T-helper 17 cell (primary cell): ENCODE measurements at places on chromosomes 7 and 10. TPM values are rescaled to one million over a fixed set of nuclear protein-coding genes. Genes with fewer than 3 reads are reported as not detected.
A peak's percentile ranks its signal among the peaks of the same experiment; 100 is the strongest.

The IFIT2 gene
- total RNA-seq: 19.5 TPM

The RBP4 gene
- total RNA-seq: not detected

The HKDC1 gene
- 1.7 TPM for total RNA-seq

The ACHE gene
- 0.25 TPM for total RNA-seq

The PNLIPRP3 gene
- total RNA-seq: not detected

The CEP55 gene
- 0.63 TPM for total RNA-seq

The RADIL gene
- 0.55 TPM for total RNA-seq

- H3K36me3 ChIP-seq: peaks cover 2% of the 10 kb centered on the region
- no peak overlapping the region for H3K27ac ChIP-seq
- H3K4me1 ChIP-seq: peaks cover 10% of the 10 kb centered on the region
- DNase-seq: no peak
- no peaks in the 10 kb centered on the region for H3K27me3 ChIP-seq
These were observed 284.6 kb downstream of the RPS24 start for GRCh38 chr10:78318305-78318704.

DNA sequence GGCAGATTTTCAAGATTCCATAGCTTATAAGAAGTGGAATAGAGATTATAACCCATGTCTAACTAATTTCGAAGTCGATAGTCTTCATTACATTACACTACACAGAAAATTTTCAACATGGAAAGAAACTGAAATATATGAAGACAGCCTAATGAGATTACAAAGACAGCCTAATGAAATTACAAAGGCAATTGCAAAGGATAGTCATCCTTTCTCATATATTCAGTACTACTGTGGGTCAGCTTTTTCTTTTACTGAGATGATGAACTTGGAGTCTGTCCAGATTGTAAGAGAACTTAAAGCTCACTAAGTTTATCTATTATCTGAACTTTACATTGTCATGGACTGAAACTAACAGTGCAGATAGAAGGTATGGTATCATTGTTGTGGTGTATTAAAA lies 304.4 kb upstream of the MBL2 start:
- DNase-seq: no peak
- H3K4me1 ChIP-seq: no peaks in the 10 kb centered on the region
- H3K27ac ChIP-seq: no peak overlapping the region
- H3K4me3 ChIP-seq: no peak overlapping the region
- H3K36me3 ChIP-seq: no peaks in the 10 kb centered on the region

DNA sequence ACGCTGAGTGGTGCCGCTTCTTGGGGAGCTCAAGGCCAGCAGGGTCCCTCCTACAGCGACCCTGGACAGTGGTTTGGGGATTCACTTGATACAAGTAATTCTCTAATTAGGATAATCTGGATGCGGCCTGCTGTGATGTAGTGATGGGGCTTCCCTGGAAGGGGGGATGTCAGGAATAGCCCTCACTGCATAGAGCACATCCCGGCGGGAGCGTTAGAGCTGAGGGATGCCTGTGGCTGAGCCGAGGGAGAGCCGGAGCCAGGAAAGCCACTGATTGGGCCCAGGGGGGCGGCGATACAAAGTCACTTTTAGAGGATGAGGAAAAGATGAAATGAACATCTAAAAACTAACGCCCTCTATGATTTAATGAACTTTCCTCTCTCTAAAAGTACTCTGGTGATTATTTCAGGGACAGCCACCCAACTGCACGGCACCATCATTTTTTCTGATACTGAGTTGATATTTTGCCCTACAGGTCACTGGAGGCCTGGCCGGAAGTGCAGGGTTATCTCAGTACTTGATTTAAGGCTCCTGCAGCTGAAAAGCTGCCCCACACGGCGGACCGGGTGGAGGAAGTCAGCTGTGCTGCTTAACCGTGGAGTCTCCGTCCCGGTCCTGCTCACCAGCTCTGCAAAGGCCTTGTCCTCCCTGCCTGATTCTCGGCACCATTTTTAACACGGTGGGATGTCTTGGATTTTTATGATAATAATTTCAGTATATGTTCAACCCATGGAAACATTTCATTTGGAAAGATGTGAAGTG lies 518.8 kb downstream of the DNAJB6 start:
- H3K4me3 ChIP-seq: no peak overlapping the region
- H3K27me3 ChIP-seq: peaks cover 14% of the 10 kb centered on the region
- no peak overlapping the region for H3K27ac ChIP-seq
- H3K36me3 ChIP-seq: no peaks in the 10 kb centered on the region

DNA sequence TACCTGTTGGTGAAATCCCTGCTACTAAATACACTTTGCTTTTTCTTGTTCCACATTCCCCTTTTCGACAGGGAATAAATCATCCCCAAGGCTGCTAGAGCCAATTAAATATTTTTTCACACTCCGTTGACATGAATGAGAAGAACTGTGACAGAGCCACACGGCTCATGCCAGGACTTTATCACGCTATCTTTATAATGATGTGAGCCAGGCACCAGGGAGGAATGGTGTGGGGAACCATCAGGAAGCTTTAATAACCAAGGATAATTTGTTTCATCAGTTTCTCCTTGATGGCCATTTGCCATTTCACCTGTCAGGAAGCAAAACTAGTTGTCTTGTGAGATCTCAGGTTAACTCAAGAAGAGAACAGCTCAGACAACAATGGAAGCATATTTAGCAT lies 193.0 kb upstream of the C7orf33 start:
- no peak overlapping the region for H3K4me3 ChIP-seq
- H3K4me1 ChIP-seq: peaks cover 5% of the 10 kb centered on the region
- H3K36me3 ChIP-seq: no peaks in the 10 kb centered on the region

DNA sequence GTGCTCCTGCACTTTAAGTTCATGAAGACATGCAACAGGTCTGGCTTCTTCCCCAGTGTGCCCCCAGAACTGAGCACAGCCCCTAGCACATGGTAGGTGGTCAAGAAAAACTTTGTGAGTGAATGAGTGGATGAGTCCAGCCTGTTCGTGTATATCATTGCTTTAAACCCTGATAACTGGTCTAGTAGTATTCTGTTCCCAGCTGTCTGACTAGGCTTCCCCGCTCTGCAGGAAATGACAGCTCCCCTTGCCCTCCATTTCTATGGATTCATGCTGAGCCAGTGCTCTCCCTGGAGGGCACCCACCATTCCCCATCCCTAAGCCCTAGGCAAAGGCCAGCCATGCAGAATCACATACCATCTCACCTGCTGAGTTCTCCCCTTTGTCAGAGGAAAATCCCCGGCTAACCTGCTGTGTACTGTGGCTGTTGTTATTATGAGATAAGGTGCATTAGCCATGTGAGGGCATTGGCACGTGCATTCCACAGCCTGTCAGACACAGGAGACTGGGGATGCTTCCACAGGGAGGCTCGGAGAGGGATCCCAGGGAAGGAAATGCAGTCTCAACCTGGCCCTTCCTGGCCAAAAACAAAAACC lies 698.9 kb downstream of the GRID1 start:
- peak overlapping the region; percentile 3 for H3K27ac ChIP-seq
- no peak for DNase-seq
- peaks cover 4% of the 10 kb centered on the region for H3K36me3 ChIP-seq
- H3K4me1 ChIP-seq: peaks cover 2% of the 10 kb centered on the region

- no peak for DNase-seq
- H3K27ac ChIP-seq: no peak overlapping the region
- H3K4me3 ChIP-seq: no peak overlapping the region
- H3K4me1 ChIP-seq: peaks cover 13% of the 10 kb centered on the region
- peaks cover 17% of the 10 kb centered on the region for H3K27me3 ChIP-seq
These were observed 64.5 kb upstream of the ZMIZ1 start for GRCh38 chr10:79004311-79004710.

- H3K36me3 ChIP-seq: no peaks in the 10 kb centered on the region
- H3K27ac ChIP-seq: peak overlapping the region; percentile 57
- DNase-seq: no peak
- peaks cover 20% of the 10 kb centered on the region for H3K4me1 ChIP-seq
- no peaks in the 10 kb centered on the region for H3K27me3 ChIP-seq
These were observed 70.3 kb upstream of the MXI1 start for GRCh38 chr10:110137142-110137545.

DNA sequence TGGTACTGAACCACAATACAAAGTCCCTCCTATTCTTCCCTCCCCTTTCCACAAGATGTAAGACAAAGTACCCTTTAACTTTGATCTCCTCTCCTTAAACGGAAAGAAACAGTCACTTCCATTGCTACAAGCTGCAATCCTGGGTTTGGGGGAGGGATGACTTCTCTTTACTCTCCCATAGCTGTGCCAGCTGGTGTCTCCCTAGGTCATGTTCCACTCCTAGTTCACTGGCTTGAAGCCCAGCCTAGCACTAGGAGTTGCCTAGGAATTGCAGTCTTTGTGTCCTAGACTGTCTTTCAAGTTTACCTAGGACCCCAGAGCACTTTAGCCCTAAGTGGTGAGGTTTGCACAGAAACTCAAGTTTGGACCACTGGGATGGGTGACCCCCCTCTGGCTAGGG lies 311.1 kb downstream of the HPSE2 start:
- no peak for DNase-seq
- H3K27me3 ChIP-seq: no peaks in the 10 kb centered on the region
- no peaks in the 10 kb centered on the region for H3K4me1 ChIP-seq
- no peak overlapping the region for H3K4me3 ChIP-seq
- no peaks in the 10 kb centered on the region for H3K36me3 ChIP-seq

DNA sequence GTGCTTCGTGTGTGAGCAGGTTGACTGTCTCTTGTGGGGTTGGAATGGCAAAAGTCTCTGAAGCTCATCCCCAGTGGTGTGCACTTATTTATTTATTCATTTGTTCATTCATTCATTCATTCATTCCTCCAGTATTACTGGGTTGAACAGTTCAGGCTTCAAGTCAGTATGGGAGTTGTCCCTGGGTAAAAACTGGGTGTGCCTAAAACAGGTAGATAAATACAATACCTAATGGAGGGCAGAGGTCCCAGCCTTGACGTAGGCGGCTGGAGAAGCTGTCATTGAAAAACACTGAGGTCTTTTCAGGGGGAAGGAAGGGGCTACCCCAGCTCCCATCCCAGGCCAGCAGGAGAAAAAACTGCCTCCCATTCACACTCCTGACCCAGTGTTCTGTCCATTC lies 11.0 kb downstream of the CASP7 start:
- H3K27ac ChIP-seq: no peak overlapping the region
- H3K4me3 ChIP-seq: no peak overlapping the region
- H3K27me3 ChIP-seq: no peaks in the 10 kb centered on the region
- no peak for DNase-seq
- H3K4me1 ChIP-seq: peaks cover 15% of the 10 kb centered on the region

- no peaks in the 10 kb centered on the region for H3K36me3 ChIP-seq
- H3K27me3 ChIP-seq: peaks cover 10% of the 10 kb centered on the region
- no peaks in the 10 kb centered on the region for H3K4me1 ChIP-seq
- H3K27ac ChIP-seq: no peak overlapping the region
These were observed 13.2 kb upstream of the NPS start for GRCh38 chr10:127535802-127536515.

DNA sequence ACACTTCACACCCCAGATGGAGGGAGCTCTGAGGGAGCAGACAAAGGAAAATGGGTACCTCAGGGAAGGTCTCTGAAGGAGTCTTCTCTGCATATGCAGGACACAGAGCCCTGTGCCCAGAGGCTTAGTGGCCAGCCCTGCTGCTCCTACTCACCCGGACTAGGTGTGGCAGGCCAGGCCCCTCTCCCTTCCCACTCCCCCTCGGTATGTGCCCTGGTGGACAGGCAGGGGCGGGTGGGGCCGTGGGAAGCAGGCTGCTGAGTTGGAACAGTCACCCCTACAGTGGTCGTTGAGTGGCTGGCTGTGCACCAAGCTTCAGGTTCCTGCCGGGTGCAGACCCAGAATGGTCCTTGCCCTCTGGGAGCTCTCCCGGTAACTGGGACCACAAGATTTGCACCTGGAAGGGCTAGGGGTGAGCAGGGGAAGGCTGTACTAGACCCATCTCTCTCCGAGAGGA lies 68.6 kb downstream of the ZMIZ1 start:
- DNase-seq: no peak
- no peaks in the 10 kb centered on the region for H3K27me3 ChIP-seq
- H3K4me3 ChIP-seq: peak overlapping the region; percentile 76
- peaks cover 15% of the 10 kb centered on the region for H3K36me3 ChIP-seq
- H3K27ac ChIP-seq: peak overlapping the region; percentile 88

DNA sequence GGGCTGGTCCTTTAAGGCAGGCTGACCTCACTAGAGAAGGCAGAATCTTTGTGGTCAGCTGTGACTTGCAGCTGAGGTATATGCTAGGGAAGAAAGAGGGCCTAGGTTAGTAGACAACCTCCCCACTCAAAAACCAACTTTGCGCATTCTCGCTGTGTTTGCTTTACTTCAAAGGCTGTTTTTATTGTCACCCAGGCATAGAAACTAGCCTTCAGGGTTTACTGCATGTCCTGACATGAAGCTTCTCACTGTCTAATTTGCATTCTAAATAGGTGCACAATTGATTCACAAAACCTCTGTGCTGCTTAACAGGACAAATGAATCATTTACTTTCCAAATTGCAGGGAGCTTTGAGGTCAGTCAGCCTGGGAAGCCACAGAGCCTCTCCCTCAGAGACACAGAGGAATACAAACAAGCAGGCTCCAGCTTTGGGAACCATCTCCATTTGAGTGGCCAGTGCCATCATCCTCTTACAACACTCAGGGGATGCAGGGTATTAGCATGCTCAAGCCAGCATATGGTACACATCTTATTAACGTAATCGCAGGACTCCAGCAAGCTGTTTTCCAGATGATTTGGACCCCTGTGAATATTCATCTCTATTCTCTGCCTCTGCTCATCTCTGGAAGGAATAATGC lies 596.4 kb upstream of the GHITM start:
- no peaks in the 10 kb centered on the region for H3K4me1 ChIP-seq
- no peak overlapping the region for H3K27ac ChIP-seq
- H3K27me3 ChIP-seq: no peaks in the 10 kb centered on the region
- H3K4me3 ChIP-seq: no peak overlapping the region
- no peak for DNase-seq

GRCh38 chr7:84712374-84713121 lies 474.3 kb downstream of the SEMA3D start:
- no peaks in the 10 kb centered on the region for H3K36me3 ChIP-seq
- H3K4me1 ChIP-seq: no peaks in the 10 kb centered on the region
- H3K27me3 ChIP-seq: no peaks in the 10 kb centered on the region
- no peak overlapping the region for H3K27ac ChIP-seq
- DNase-seq: no peak

DNA sequence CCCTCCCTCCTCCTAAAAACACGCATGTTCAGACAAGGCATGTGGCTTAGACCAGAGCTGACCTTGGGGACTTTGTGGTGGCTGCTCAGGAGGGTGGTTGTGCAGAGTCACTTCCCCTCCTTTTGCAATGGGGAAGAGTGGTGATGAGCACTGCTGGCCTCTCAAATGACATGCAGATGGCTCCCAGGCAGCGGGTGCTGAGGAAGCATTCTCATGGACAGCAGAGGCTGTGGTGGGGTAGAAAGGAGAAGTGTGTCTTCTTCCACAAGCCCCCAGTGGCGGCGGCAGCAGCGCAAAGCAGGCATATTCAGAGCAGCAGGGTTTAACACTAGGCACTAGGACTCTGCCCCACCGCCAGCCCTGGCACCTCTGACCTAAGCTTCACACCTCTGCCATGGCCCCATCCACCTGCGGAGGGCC lies 105.9 kb upstream of the ANLN start:
- H3K4me3 ChIP-seq: peak overlapping the region; percentile 3
- peaks cover 53% of the 10 kb centered on the region for H3K4me1 ChIP-seq
- H3K27me3 ChIP-seq: no peaks in the 10 kb centered on the region
- no peaks in the 10 kb centered on the region for H3K36me3 ChIP-seq
